ENCODE measurements at places on chromosomes 12 and 14.
A peak's percentile ranks its signal among the peaks of the same experiment; 100 is the strongest.

DNA sequence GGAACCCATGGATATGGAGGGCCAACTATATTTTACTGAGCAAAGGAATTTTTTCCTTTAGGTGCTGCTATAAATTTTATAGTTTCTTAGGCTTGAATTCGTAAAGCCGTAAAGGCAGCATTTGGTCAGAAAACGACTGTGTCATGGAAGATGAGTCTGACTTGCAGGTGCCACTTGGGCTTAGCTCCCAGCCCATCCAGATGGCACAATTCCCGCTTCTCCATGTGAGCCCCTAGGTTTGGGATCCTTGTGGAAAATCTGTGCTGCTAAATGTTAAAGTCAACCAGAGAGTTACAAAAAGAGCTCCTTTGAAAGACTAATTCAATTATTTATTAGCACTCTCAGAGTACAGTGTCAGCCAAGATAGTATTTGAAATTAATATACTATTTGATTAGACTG lies 120.1 kb upstream of the NPAS3 start:
- no peak for DNase-seq

GRCh38 chr14:55383541-55384140 lies 28.0 kb downstream of the ATG14 start:
- DNase-seq = no peak

DNA sequence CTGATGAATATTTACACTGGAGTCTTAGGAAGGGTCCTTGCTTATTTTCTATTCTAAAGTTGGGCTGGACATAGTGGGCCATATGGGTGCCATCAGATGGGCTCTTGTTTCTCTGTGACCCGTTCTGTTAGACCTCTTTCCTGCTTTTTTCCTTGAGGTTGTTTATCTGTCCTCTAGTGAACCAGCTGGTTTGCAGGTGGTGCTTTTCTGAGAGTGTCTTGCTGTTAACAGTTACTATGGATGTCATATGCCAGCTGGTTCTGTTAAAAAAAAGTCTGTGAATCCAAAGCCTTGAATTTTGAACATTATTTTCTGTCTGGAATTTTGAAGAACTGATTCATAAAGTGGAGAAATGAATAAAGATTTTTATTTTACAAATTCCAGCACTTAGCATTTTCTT lies 29.2 kb downstream of the ZC3H14 start:
- no peak for DNase-seq

DNA sequence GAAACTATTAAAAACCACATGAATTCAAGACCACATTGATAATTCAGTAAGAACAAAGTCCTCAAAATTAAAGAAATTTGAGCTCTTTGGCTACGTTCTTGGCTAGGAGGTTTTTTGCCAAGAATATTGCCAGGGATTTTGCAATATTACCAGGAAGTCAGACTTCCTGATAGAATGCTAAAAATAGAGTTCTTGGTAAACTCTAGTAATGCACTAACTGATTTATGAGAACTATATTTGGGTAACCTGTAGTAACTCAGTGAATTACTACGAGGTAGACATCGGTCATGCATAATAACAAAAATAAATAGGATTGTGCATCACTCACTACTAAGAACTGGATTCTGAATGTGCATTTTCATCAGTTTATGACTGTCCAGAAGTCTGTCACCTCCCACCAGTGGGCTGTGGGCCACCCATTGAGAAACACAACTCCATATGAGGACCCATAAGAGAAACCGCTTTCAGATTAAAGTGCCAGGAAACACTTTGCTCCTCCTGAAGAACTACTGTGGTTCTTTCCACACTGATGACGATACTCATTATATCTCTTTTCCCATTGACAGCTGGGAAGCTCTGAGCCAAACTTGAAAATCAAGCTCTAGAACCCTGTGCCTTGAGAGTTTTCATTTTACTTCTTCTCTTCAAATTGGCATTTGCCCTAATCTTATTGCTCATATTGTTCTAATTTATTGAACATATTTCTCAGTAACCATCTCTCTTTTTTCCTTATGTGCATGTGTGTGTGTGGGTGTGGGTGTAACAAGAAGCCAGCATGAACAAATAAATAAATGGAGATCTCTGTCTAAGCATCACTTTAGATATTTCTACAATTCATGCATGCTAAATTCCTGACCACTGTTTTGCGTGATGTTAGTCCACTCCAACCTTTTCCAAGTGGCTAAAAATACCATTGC lies 116.6 kb downstream of the BCL11B start:
- no peak for DNase-seq

DNA sequence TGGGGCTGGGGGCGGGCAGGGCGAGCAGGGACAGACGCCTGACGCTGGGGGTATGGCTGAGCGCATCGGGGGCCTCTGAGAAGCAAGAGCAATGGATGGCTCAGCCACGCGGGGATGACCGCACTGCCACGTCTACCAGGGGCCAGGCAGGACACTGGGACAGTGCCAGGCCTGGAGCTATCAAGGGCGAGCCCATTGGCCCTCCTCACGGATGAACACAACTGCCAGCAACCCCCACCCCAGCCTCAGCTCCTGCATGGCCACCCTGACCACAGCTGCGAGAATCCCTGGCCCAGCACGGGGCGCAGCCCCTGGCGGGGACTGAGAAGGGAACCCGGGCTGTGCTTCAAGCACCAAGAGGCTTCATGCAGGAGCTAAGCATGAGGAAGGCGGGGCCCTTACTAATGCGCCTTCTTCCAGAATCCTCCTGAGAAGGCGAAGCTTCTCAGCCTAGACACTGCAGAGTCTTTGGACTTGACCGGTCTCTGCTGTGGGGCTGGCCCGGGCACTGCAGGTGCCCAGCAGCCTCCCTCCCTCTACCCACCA lies 9.5 kb downstream of the ARL6IP4 start:
- no peak for DNase-seq

DNA sequence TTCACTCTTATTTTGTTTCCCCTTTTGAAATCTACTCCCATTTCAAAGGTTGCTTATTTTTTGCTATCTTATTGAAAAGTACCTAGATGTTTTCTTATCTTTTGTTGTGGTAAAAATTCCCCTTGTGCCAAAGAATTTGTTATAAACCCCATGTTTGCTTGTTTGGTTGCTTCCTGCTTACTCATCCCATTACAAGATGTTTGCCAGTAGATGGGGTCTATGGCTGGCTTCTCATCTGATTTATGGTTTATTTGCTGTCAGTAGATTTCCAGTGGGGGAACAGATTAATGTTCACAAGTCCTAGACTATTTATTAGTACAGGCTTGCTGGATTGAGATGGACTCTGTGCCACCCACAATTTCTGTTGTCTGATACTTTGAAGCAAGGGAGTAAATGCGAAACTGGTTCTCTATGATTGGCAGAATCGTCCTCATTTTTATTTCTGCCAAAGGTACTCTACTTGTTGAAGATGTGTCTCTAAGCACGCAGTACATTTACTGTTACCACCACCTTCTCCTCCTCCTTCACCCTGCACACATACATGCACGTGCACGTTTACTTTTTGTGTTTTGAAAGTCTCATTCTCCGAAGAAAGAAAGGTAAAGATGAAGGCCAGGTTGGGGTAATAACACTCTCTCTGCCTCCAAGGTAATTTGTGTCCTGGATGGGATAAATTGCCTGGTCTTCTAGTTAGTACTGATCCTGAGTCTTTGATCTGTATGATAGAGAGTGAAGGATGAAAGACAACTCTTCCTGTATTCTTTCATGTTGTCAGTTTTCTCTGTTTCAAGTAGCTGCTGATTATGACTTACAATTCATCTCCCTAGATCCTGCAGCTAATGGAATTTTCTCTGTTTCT lies 117.2 kb upstream of the ATP2B1 start:
- DNase-seq = no peak

DNA sequence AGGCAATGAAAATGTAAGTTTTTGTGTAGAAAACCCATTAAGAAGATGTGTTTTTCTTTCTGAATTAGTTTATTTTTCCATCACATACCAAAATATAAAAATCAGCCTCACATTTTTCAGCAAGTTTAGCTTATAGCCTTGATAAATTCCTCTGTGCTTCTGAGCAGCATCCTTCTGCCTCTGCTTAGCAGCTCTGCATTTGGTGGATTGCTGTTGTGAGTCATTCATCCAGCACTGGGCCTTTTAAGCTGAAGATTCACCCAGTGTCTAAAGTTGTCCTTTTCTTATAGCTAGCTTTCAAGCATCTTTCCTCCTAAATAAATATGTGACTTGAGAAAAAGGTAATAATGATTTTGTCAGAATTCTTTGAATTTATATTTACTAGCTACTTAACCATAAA lies 206.1 kb downstream of the PCNX1 start:
- no peak for DNase-seq

DNA sequence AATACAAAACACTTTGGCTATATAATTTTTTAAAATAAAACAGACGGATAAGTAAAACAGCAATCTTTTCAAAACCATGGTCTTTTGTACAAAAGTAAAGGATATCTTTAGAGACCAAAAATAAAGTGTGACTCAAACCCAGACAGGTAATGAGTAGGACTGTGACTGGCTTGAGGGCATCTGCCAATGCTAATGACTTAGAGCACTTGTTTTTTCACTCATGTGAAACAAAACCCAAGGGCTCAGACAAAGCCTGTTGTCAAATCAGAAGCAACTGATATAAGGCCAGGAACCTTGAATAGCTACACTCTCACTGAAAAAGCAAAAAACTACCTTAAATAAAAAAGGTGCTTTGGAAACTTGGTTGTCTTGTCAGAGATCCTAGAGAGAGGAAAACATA lies 357.4 kb downstream of the TMEM117 start:
- no peak for DNase-seq

GRCh38 chr14:54450535-54450934 lies 9.4 kb upstream of the CNIH1 start:
- no peak for DNase-seq

DNA sequence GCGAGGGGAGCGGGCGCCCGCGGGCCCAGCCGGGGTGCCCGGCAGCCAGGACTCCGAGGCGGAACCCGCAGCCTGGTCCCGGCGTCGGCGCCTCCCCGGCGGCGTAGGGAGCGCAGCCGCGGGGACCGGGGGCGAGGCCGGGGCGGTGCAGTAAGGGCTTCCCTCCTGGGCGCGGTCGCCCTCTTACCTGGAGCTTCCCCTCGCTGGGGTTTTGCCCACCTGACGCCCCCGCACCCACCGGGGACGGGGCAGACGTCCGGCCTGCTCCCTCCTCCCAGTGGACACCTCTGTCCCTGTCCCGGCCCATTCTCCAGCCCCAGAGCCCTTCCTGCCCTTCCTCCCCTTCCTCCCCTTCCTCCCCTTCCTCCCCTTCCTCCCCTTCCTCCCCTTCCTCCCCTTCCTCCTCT lies 413 bp upstream of the TUBA1C start:
- no peak for DNase-seq

- DNase-seq = no peak
These were observed 165.8 kb downstream of the KSR2 start for GRCh38 chr12:117803001-117803400.

DNA sequence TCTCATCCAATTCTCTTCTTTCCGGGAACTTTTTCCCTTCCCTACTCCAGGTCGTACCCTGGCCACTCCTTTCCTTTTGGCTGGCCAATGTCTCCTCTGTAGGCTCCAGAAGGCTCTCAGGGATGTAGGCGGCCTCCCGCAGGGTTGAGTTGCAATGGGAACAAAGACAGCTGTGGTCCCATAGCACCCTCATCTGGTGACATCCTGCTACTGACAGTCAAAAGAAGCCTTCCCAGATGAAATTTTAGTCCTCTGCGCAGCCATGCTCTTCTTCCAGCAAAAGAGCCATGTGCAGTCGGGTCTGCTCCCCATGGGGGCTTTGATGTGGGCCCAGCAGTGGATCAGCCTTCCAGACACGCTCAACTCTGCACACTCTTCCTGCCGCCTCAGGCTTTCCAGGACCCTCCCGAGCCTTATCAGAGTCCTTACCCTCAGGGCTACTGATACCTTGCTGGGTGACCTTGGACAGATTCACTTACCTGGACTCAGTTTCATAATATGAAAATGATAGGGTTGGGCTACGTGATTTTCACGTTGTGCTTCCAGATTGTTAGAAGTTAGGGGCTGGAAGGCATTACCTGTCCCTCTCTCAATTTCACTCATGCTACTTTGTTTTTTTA lies 5.5 kb upstream of the CELA1 start:
- peak; percentile 35 for DNase-seq

- DNase-seq = no peak
These were observed 60.9 kb upstream of the ZFP36L1 start for GRCh38 chr14:68853749-68854148.

- no peak for DNase-seq
These were observed 91.5 kb downstream of the APAF1 start for GRCh38 chr12:98736352-98737321.

GRCh38 chr14:52923902-52924575 lies 26.8 kb downstream of the FERMT2 start:
- no peak for DNase-seq

DNA sequence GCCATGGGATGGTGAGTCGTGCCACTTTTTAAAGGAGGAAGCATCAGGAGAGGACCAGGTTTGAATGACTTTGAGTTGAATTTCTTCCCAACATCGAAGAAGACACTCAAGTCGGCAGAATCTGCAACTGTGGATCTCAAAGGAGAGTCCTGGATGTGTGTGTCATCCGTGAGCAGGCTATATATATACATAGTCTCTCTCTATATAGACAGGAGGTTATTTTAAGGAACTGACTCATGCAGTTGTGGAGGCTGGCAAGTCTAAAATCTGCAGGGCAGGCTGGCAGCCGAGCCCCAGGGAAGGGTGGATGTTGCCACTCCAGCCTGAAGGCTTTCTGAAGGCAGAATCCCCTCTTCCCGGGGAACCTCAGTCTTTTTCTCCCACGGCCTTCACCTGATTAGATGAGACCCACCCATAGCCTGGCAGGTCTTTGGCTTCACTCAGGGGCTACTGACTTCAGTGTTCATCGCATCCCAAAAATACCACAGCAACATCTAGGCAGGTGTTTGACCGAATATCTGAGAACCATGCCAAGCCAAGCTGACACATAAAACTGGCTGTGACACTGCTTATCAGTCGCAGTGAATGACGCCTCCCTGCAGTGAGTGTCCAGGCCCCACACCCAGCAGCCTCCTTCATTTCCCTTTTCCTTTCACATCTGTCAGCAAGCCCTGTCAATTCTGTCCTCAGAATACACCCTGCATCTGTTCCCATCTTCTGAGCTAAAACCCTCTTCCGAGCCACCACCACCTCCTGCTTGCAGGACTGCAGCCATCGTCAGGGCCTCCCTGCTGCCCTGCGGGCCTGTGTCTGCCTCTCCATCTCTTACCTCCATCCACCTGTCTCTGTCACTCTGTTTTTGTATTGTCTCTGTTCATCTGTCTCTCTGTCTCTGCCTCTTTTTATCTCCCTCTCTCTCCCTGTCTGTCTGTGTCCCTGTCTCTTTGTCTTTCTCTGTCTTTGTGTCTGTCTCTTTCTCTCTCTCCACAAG lies 54.0 kb downstream of the ZNF664 start:
- DNase-seq = no peak

DNA sequence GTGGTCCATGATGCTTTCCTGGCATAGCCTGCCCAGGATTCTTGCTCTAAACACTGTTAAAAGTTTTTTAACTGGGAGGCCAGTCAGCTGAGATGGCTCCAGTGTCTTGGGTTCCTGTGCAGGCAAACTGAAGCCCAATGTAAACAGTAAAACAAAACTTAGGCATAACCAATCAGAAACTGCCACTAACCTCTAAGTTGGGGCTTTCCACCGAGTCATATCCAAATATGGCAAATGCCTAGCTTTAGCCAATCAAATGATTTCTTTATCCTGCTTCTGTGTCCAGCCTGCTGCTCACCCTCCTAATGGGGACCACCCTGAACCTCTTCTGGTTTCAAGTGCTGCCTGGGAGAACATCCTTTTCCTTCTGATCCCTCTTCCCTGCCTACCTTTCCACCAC lies 277.9 kb downstream of the EMP1 start:
- DNase-seq = no peak

- DNase-seq = no peak
These were observed 374.8 kb downstream of the RMST start for GRCh38 chr12:97837401-97837800.
